ENCODE measurements at places on chromosomes 7 and 10. TPM values are rescaled to one million over a fixed set of nuclear protein-coding genes. Genes with fewer than 3 reads are reported as not detected.

DNA sequence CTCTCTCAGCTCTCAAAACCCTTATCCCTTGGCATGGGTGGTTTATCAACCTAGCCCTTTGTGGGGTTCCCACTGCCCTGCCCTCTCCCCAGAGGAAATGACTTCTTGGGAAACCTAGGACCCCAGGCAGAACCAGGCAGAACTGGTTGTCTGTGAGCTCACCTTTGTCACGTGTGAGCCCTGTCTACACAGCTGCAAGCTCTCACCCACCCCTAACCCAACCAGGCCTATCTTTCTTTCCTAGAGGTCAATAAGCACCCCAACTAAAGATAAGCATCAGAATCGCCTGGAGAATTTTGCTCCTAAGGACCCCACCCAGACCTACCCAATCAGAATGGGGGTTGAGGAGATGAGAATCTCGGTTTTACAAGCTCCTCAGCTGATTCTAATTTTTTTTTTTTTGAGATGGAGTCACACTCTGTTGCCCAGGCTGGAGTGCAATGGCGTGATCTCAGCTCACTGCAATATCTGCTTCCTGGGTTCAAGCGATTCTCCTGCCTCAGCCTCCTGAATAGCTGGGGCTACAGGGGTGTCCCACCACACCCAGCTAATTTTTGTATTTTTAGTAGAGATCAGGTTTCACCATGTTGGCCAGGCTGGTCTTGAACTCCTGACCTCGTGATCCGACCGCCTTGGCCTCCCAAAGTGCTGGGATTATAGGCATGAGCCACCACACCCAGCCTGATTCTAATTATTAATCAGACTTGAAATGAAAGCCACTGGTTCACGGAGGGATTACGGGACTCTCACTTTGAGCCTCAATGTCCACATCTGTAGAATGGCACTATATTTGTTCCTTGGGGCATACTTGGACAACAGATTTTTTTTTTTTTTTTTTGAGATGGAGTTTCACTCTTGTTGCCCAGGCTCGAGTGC, 7.5 kb upstream of the DDIT4 start:
- no peak for DNase-seq

DNA sequence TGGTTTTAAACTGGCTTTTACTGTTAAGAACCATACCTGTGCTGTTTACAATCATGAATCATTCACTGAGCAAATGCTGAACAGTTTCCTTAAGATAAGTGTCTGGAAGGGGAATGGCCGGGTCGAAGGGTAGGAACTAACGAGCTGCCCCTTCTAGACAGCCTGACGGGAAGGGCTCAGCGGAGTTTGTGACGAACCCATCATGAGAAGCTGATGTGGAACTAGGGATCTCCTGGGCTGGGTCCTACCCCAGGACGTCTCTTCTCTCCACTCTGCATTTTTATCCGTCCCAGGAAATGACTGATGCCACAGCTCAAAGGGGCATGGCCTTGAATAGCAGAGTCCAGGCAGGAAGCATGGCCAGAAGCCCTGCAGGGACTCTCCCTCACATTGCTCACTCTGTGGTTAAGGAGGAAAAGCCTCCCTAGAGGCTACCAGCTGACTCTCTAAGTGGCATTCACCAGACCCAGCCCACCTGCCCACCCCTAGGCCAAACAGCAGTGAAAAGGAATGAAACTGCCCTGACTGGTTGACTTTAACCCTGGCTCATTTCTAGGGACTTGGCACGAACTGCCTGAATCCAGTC, 112.0 kb downstream of the PFKFB3 start:
- DNase-seq, result no peak

DNA sequence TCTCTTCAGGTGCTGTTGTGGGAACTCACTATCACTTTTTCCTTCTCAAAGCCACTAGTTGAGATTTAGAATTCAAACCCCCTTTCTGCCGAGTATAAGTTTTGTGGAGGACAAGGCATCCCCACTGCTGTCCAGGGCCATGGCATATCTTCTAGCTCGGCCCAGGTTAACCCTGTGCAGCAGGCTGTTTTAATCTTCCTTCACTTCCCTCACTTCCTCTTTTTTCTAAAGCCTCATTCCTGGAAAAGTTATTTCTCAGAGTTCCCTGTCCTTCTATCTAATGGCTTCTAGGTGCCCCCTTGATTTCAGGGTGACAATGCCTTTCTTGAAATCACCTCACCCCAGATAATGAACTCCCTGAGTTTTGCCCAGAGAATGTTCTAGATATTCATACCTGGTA, 222.3 kb downstream of the SNX10 start:
- no peak for DNase-seq

Gene PNLIPRP2
- not detected for total RNA-seq

Data from NCI-H460 (cell line).